ENCODE measurements at places on chromosomes 16 and 17.

DNA sequence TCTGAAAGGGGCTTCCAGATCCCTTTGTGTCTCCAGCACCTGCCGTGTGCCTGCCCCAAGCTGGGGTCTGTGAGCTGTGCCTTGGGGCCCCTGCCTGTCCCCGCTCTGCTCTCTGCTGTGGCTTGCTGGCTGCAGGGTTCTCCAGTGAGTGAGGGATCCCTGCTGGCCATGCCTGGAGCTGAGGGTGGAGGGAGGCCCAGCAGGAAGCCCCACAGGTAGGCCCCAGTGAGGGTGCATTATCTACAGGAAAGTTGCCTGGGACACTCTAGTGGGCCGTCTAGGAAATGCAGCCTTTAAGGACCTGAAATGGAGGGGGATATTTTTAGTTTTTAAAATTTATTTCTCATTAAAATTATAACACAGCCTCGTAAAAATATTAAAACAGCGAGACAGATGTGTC lies 50.9 kb downstream of the JPH3 start:
- DNase-seq: no peak

- no peak for DNase-seq
Observed at GRCh38 chr16:55832425-55832772, 497 bp downstream of the CES1 start.

- DNase-seq: no peak
Observed at GRCh38 chr16:50859628-50860360, 117.9 kb downstream of the CYLD start.

- DNase-seq: no peak
Observed at GRCh38 chr16:85465328-85466303, 147.5 kb upstream of the GSE1 start.
